Urinary bladder (tissue), 4 donors: ENCODE measurements at places on chromosomes 5 and 9. TPM values are rescaled to one million over a fixed set of nuclear protein-coding genes. Genes with fewer than 3 reads are reported as not detected.

GRCh38 chr5:60520451-60521227 is 179.3 kb downstream of the DEPDC1B start:
- DNase-seq: no peak

DNA sequence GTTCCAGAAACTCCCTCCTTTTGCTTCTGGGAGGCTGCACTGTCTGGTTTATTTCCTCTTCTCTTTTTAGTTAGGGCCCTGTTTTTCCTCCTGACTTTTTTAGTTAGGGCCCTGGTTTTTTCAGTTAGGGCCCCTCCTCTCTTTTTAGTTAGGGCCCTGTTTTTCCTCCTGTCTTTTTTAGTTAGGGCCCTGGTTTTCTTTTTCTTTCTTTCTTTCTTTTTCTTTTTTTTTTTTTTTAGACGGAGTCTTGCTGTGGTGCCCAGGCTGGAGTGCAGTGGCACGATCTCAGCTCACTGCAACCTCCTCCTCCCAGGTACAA is 15.1 kb downstream of the GSN start:
- no peak for DNase-seq

GRCh38 chr9:83665580-83666200 is 42.1 kb downstream of the UBQLN1 start:
- DNase-seq: no peak

- DNase-seq: no peak
These were observed 48.8 kb downstream of the KCNT1 start for GRCh38 chr9:135750786-135751185.

ABCA1 gene
- polyA plus RNA-seq: 14.2 TPM

TPPP gene
- 17.5 TPM for polyA plus RNA-seq
